IPS DF 6.9 (cell line): ENCODE measurements at places on chromosomes 2 and 18.

GRCh38 chr2:186726938-186727337, 33.1 kb downstream of the FAM171B start:
- no peak overlapping the region for H3K27ac ChIP-seq
- no peaks in the 10 kb centered on the region for H3K4me1 ChIP-seq
- H3K4me3 ChIP-seq = no peak overlapping the region
- DNase-seq = no peak
- H3K36me3 ChIP-seq = no peaks in the 10 kb centered on the region

GRCh38 chr2:169732583-169733358, 861 bp upstream of the KLHL23 start:
- H3K27ac ChIP-seq = no peak overlapping the region
- H3K36me3 ChIP-seq = no peaks in the 10 kb centered on the region
- H3K27me3 ChIP-seq = peaks cover 1% of the 10 kb centered on the region; the same call in 1 of the 2 replicates
- H3K4me3 ChIP-seq = peak overlapping the region; percentile 86; the same call in 1 of the 2 replicates
- DNase-seq = no peak
- peaks cover 2% of the 10 kb centered on the region; the same call in 1 of the 2 replicates for H3K4me1 ChIP-seq

GRCh38 chr2:223782629-223783028, 54.8 kb downstream of the AP1S3 start:
- H3K27ac ChIP-seq = no peak overlapping the region
- no peaks in the 10 kb centered on the region for H3K36me3 ChIP-seq
- H3K4me1 ChIP-seq = peaks cover 1% of the 10 kb centered on the region; the same call in 1 of the 2 replicates
- H3K4me3 ChIP-seq = no peak overlapping the region
- no peak for DNase-seq

GRCh38 chr2:23506531-23507266, 121.7 kb downstream of the KLHL29 start:
- no peaks in the 10 kb centered on the region for H3K27me3 ChIP-seq
- H3K27ac ChIP-seq = no peak overlapping the region
- no peaks in the 10 kb centered on the region for H3K36me3 ChIP-seq
- H3K4me1 ChIP-seq = no peaks in the 10 kb centered on the region
- H3K4me3 ChIP-seq = no peak overlapping the region
- no peak for DNase-seq

- DNase-seq = no peak
These were observed 82.5 kb upstream of the OTX1 start for GRCh38 chr2:62968168-62968567.

- no peak for DNase-seq
- H3K4me3 ChIP-seq = no peak overlapping the region
- no peak overlapping the region for H3K27ac ChIP-seq
- H3K27me3 ChIP-seq = no peaks in the 10 kb centered on the region
These were observed 381.0 kb downstream of the OSR1 start for GRCh38 chr2:18977409-18977808.

DNA sequence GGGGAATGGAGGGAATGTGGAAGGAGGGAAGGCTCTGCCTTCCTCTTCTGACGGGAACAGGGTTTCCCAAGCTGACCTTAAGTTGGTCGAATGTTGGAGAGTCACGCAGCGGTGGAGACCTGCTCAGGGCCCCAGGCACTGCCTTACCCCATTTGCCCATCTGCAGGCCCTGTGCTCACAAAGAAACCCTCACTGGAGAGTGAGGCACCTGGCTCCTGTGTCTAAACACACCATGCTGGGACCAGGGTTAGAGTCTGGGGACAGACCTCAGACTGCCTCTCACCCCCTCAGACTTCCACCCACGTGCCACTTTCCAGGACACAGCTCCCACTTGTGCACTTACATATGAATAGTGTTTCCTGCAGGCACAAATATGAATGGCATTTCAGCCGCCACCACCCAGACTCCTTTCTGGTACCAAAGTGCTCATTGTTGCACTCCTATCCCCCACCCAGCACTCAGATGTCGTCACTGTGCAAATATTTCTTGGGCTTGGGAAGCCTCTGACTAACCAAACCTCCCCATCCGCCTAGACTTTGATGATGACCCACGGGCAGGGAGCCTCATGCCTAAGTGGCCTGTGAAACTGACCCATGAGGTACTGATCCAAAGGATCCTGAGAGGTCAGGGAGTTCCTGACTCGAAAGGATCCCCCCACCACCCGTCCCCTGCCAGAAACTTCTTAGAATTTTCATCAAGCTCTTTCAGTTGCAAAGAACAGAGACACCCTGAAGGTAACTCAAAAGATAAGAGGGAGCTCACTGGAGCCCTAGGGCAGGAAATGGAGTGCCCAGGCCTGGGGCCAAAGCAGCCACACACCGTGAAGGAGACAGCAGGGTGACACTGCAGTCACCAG, 78.3 kb downstream of the STPG4 start:
- H3K36me3 ChIP-seq = no peaks in the 10 kb centered on the region
- no peak for DNase-seq
- no peak overlapping the region for H3K4me3 ChIP-seq
- peaks cover 14% of the 10 kb centered on the region for H3K4me1 ChIP-seq
- H3K27ac ChIP-seq = no peak overlapping the region

DNA sequence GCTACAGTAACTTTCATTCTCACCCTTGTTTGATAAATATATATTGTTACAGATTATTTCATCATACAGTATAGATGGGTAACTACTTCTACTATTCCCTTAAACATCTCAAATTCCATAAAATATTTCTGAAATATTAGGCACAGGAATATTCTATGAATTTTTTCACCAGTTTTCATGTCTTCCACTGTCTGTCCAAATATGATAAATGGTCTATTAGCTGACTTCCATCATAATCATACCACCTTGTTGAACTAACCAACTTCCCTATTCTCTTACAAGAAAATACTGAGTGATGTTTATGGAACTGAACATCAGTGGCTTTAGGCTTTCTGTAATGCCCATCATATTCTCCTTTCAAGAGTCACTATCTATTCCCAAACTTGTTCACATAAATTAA, 82.4 kb downstream of the TRAPPC8 start:
- H3K4me1 ChIP-seq = no peaks in the 10 kb centered on the region
- DNase-seq = no peak
- H3K4me3 ChIP-seq = no peak overlapping the region
- H3K27ac ChIP-seq = no peak overlapping the region
- no peaks in the 10 kb centered on the region for H3K27me3 ChIP-seq

DNA sequence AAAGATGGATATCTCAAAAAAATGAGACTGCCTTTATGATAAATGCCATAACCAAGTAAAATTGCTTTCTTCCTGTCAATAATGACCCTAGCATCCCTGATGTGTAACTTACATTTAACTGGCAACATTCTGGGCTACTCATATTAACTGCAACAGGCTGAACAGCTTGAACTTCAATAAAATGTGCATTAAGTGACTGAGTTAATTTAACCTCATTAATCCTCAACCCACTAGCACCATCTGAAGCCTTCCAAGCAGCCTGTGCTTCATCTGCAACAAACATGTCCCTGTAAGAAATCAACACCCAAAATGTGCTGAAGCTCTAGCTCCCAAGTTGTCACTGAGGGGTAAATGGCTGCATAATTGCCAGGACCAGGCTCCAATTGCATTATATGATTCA, 296.2 kb upstream of the ZC3H15 start:
- no peak for DNase-seq
- H3K4me3 ChIP-seq = no peak overlapping the region
- H3K27ac ChIP-seq = no peak overlapping the region
- no peaks in the 10 kb centered on the region for H3K4me1 ChIP-seq

DNA sequence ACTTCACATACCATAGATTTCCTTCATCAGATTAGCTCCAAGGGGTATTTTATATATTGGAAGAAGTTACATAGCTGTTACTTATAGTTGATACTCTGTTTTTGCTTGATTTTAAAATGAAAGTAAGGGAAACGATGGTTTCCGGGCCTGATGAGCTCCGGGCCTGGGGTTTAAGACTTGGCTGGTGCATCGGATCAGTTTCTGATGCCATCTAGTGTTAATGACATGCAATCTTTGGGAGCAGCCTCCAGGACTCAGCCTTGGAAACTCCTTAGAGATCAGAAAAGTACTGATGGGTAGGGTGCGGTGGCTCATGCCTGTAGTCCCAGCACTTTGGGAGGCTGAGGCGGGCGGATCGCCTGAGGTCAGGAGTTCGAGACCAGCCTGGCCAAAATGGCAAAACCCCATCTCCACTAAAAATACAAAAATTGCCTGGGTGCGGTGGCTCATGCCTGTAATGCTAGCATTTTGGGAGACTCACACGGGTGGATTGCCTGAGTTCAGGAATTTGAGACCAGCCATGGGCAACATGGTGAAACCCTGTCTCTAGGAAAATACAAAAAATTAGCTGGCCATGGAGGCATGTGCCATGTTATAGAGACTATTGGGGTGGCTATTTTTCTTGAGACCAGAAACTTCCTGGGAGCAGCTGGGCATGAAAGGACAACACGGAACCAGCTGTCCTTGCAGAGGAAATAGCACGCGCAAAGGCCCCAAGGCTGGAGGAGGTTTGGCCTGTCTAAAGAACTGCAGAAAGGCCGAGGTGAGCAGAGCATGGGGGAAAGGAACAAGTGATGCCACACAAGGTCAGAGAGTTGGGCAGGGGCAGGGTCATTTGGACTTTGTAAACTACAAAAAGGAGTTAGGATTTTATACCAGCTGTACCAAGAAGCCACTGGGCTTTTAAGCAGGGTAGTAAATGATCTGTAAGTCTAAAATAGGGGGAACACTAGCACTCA, 46.9 kb upstream of the CNOT11 start:
- H3K4me3 ChIP-seq = no peak overlapping the region
- H3K27me3 ChIP-seq = no peaks in the 10 kb centered on the region
- H3K27ac ChIP-seq = no peak overlapping the region
- DNase-seq = peak; percentile 29
- no peaks in the 10 kb centered on the region for H3K36me3 ChIP-seq

DNA sequence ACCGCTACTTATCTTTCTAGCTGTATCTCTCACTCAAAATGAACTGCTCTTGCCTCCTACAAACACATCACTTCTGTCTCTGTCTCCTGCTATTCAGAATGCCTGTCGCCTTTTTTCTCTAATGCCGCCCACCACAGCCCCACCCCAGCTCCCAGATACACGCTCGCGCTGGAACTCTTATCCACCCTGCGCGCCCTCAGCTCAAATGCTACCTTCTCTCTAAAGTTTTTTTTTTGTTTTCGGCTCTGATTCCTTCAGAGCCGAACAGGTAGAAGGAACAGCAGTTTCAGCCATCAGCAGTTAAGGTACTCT, 3.9 kb upstream of the SOS1 start:
- no peaks in the 10 kb centered on the region for H3K36me3 ChIP-seq
- no peak overlapping the region for H3K27ac ChIP-seq
- no peaks in the 10 kb centered on the region for H3K4me1 ChIP-seq
- H3K27me3 ChIP-seq = no peaks in the 10 kb centered on the region

DNA sequence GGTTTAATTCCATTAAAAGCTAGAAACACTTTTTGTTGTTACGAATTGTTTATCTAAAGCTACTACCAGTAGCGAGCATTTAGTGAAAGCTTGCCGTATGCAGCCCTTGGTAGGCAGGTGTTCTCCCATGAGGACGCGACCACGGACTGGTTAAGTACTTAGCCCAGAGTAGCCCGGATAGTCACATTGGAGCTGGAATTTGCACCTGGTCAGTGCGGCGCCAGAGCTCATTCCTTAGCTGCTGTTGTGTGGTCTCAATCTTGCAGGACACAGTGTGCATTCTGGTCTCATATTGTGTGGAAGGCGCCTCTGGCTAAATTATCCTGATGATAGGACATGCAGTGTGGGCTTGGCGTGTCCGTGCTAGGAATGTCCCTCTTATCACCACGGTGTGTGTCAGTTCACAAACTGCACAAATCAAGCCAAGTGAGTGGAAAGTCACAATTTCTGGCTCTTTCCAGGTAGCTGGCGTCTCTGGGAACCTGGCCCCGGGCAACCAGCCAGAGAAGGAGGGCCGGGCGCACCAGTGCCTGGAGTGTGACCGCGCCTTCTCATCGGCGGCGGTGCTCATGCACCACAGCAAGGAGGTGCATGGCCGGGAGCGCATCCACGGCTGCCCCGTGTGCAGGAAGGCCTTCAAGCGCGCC, 133.3 kb downstream of the ZNF236 start:
- H3K27ac ChIP-seq = no peak overlapping the region
- peaks cover 3% of the 10 kb centered on the region; the same call in 1 of the 2 replicates for H3K36me3 ChIP-seq
- DNase-seq = no peak
- H3K4me3 ChIP-seq = no peak overlapping the region
- no peaks in the 10 kb centered on the region for H3K27me3 ChIP-seq

GRCh38 chr18:55385770-55386169, 202.2 kb downstream of the TCF4 start:
- no peaks in the 10 kb centered on the region for H3K36me3 ChIP-seq
- no peak overlapping the region for H3K27ac ChIP-seq
- no peaks in the 10 kb centered on the region; the same call in 1 of the 2 replicates for H3K4me1 ChIP-seq
- DNase-seq = no peak

DNA sequence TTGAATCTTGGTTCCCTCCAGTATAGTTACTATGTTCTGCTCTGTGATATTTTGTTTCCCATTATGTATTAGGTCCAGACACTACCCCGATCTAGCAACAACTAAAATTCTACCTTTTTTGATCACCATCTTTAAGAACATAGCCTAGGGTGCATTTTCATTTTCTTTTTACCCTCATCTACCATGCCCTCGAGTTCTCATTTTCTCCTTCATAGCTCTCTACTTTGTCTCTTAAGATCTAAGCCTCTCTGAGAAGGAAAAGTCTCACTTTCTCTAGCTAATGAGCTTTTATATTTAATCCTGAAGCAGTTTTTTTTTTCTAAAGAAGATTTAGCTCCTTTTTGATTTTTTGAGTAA, 1089.4 kb upstream of the SLC39A10 start:
- H3K36me3 ChIP-seq = no peaks in the 10 kb centered on the region
- no peak overlapping the region for H3K27ac ChIP-seq
- DNase-seq = no peak

GRCh38 chr18:76179257-76179656, 315.8 kb downstream of the ZNF516 start:
- DNase-seq = no peak
- no peaks in the 10 kb centered on the region for H3K36me3 ChIP-seq
- H3K4me3 ChIP-seq = no peak overlapping the region
- no peaks in the 10 kb centered on the region for H3K27me3 ChIP-seq
- no peak overlapping the region for H3K27ac ChIP-seq
- H3K4me1 ChIP-seq = no peaks in the 10 kb centered on the region

- peaks cover 15% of the 10 kb centered on the region; the same call in 1 of the 2 replicates for H3K36me3 ChIP-seq
- no peak overlapping the region for H3K27ac ChIP-seq
- H3K27me3 ChIP-seq = no peaks in the 10 kb centered on the region
- no peak overlapping the region for H3K4me3 ChIP-seq
- no peak for DNase-seq
These were observed 33.3 kb downstream of the NTSR2 start for GRCh38 chr2:11636593-11637295.

- H3K27me3 ChIP-seq = no peaks in the 10 kb centered on the region
- no peaks in the 10 kb centered on the region for H3K4me1 ChIP-seq
- no peak for DNase-seq
- no peaks in the 10 kb centered on the region for H3K36me3 ChIP-seq
These were observed 139.4 kb upstream of the CELF4 start for GRCh38 chr18:37705016-37705415.

DNA sequence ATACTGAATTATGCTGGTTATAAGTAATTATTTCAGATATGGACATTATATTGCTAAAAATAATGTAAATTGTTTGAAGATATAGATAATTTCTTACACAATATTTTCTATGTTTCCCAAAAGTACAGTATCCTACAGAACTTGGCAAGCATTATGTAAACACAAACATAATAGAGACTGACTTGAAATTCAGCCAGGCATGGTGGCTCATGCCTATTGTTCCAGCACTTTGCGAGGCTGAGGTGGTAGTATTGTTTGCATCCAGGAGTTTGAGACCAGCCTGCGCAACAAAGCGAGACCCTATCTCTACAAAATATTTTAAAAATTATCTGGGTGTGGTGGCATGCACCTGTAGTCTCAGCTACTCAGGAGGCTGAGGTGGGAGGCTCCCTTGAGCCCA, 1300.5 kb upstream of the DDX18 start:
- H3K4me1 ChIP-seq = no peaks in the 10 kb centered on the region
- no peaks in the 10 kb centered on the region for H3K27me3 ChIP-seq
- no peaks in the 10 kb centered on the region for H3K36me3 ChIP-seq
- H3K27ac ChIP-seq = no peak overlapping the region
- H3K4me3 ChIP-seq = no peak overlapping the region
